Esophagus squamous epithelium (tissue), 5 donors: ENCODE measurements at places on chromosomes 11 and 22.

DNA sequence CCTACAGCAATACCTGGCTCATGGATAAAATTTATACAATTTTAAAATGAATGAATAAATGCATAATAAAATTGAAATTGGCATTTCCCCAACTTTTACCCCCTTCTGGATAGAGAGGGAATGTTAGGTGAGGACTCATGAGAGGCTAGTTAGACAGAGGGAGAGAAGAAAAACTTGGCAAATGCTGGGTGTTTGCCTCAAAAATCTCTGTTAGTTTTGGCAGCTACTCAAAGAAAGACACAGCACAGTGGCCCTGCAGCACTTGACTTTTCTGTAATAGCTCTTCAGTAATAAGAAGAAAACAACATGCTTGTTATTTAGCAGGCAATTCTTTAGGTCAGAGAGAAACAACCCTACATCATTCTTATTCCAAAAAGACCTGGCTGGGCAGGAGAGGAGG lies 20.7 kb upstream of the IZUMO1R start:
- DNase-seq, result no peak

- no peak for DNase-seq
Measured at GRCh38 chr11:86205421-86206336, 38.9 kb upstream of the EED start.

- no peak for DNase-seq
Measured at GRCh38 chr22:41178425-41178975, 26.6 kb upstream of the L3MBTL2 start.

GRCh38 chr22:35008213-35008612 lies 57.7 kb upstream of the ISX start:
- DNase-seq, result no peak

- DNase-seq, result no peak
Measured at GRCh38 chr22:49398646-49399045, 429.0 kb downstream of the BRD1 start.

GRCh38 chr22:24247564-24248344 lies 2.9 kb upstream of the GGT5 start:
- DNase-seq, result no peak

DNA sequence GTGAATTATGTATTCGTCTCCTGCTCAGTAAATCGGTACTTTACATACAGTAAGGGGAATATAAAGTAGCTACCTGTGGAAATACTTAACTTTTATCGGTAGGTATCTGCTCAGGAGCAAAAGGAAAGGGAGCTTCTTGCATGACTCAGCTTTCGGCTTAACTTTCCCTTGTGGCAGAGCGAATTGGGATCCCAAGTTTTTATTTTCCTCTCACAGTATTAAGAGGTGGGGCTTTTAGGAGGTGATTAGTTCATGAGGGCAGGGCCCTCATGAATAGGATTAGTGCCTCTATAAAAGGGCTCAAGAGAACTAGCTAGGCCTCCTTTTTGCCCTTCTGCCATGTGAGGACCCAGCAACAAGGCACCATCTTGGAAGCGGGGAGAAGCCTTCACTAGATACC lies 18.7 kb downstream of the RCN1 start:
- no peak for DNase-seq

- no peak for DNase-seq
Measured at GRCh38 chr11:10483584-10483983, 28.5 kb downstream of the AMPD3 start.

- no peak for DNase-seq
Measured at GRCh38 chr11:69881467-69882269, 62.5 kb upstream of the FGF3 start.

DNA sequence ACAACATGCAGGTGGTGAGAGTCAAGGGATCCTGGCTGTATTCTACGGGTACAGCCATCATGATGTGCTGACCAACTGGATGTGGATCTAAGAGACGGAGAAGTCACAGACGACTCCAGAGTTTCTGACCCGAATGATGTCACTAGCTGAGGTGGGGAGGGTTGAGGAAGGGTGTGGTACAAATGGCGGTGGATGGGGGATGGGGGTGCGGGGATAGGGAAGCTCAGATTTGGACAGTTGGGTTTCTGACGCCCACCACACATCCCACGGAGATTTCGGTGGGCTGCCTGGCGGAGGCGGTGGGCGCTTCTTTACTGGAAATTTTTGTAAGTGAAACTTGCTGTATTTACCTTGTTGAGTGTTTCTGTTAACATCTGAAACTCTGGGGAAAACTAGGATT lies 126.7 kb downstream of the OSBP2 start:
- no peak for DNase-seq

GRCh38 chr11:15843309-15843872 lies 513.0 kb downstream of the SOX6 start:
- no peak for DNase-seq

- DNase-seq, result no peak
Measured at GRCh38 chr11:44673688-44674087, 53.1 kb upstream of the TSPAN18 start.

- DNase-seq, result no peak
Measured at GRCh38 chr22:30922151-30922611, 46.4 kb downstream of the MORC2 start.

- no peak for DNase-seq
Measured at GRCh38 chr11:120713296-120713695, 201.7 kb downstream of the GRIK4 start.

DNA sequence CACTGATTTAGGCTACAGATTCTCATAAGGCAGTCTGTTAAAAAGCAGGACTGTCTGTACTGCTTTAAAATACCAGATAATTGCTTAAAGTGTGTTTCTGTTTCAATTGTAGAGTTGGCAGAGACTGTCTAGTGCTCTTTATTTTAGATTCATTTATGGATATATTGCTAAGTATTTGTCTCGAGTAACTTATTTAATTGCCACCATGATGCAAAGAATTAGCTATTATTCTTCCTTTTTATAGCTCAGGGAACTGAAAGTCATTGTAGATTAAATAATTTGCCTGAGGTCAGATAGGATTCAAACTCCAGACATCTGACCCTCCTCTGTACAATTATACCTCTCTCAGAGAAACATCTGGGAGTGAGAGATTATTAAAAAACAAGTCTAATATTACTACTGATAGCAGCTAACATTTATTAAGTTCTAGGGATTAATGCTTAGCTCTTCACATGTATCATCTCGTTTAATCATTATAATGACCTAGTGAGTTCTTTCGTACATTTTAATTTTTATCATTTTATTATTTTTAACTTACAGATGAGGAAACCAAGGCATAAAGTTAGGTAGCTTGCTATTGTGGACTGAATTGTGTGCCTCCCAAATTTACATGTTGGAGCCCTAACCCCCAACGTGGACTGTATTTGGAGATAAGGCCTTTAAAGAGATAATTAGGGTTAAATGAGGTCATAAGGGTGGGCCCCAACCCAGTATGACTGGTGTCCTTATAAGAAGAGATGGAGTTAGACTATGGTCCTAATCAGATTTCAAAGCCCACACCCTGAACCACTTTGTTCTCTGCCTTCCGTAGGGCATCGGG lies 19.7 kb upstream of the RAG2 start:
- no peak for DNase-seq

DNA sequence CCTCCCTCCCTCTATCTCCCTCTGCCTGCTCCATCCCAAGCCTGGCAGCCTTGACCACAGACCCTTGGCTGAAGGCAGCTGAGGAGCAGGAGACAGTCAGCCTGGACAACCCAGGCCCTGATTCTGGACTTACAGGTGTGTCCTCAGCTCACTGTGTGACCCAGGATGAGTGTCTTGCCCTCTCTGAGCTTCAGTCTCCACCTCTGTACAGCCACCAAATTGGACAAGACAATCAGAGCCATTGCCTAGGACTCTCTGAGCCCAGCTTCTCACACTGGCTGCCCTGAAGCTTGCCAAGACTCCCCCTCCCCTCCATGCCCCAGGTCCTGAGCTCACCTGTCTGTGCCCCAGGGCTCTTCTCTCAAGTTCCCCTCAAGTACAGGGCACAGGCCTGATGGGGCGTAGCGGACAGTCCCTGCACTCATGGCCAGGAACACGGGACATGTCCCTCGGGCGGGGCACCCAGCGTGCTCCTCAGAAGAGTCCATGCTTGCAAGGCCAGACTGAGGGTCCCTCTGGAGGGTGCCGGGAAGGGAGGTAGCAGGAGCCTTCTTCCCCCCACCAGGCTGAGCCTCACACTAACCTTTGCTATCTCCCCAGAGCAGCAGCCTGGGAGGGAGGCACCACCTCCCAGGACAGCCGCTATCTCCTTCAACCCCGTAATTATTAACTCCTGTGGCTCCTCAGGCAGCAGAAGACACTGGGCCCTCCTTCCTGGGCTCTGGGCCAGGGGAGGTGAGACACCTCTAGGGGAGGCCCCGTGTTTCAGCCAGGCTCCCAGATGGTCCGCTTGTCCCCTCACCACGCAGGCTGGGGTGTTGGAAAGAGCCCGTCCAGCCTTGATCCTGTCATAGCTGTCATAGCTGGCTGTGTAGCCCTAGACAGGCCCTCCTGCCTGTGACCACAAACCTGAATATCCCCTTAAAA lies 2.6 kb upstream of the RAB3IL1 start:
- no peak for DNase-seq

DNA sequence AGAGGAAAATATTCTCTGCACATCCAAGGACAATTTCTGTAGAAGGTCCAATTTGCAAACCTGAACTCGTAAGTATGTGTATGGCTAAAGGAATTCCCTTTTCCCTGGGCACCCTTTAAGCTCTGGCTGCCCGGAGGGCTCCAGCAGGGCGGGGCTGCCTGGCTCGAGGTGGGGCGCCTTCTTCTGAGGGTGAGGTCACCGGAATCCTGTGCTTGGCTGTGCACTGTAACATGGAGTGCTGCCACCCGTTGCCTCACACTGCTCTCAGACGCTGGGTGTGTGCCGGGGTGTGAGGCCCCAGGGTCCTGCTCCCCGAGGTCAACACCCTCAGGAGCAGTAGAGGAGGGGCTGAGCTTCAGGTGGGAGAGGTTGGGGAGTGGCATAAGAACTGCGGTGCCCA lies 61.5 kb downstream of the SYN3 start:
- no peak for DNase-seq
